ENCODE measurements at places on chromosomes 12 and 14. TPM values are rescaled to one million over a fixed set of nuclear protein-coding genes. Genes with fewer than 3 reads are reported as not detected.

GRCh38 chr14:103231376-103232019 lies 102.5 kb upstream of the EIF5 start:
- H3K4me3 ChIP-seq, result no peak overlapping the region
- no peak for DNase-seq
- no peaks in the 10 kb centered on the region for H3K27me3 ChIP-seq
- no peak overlapping the region for H3K27ac ChIP-seq
- H3K4me1 ChIP-seq, result no peaks in the 10 kb centered on the region
- no peaks in the 10 kb centered on the region for H3K36me3 ChIP-seq

GRCh38 chr14:56720703-56721460 lies 89.4 kb downstream of the OTX2 start:
- H3K36me3 ChIP-seq, result no peaks in the 10 kb centered on the region
- no peaks in the 10 kb centered on the region for H3K27me3 ChIP-seq
- no peaks in the 10 kb centered on the region for H3K4me1 ChIP-seq

SSTR1 gene
- not detected for total RNA-seq

DNA sequence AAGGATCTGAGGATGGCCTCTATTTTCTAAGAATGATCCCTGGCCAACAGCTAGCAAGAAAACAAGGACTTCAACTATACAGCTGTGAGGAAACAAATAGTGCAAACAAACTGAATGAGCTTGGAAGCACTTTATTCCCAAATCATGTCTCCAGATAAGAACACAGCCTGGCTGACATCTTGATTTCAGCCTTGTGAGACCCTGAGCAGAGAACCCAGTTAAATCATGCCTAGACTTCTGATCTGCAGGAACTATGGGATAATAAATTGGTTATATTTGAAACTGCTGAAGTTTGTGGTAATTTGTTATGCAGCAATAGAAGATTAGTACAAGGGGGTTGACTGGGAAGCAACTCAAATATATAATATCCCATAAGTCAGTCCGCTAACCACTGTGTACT lies 183.9 kb upstream of the BMP4 start:
- no peak for DNase-seq
- H3K27ac ChIP-seq, result no peak overlapping the region
- H3K4me1 ChIP-seq, result no peaks in the 10 kb centered on the region
- no peaks in the 10 kb centered on the region for H3K36me3 ChIP-seq

DNA sequence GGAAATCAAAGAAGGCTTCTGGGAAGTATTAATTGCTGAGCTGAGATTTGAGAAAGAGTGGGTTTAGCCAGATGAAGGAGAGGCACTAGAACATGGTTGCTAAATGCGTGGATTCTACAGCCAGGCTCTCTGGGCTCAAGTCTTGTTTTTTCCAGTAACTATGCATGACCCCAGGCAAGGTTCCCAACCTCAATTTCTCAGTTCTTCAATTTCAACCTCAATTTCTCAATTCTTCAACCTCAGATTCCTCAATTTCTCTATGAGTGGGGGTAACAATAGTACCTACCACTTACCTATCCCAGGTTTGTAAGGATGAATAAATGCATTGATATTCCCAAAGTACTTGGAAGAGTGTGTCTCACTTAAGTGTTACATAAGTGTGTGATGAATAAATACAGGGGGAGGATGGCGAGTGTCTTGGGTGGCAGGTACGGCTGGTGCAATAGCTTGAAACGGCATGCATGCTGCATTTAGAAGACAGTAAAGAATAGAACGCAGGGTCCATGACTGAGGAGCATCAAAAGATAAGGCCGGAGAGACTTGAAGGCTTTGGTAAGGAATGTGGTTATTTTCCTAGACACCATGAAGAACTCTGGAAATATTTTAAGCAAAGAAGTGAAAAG lies 149.1 kb upstream of the ATP2B1 start:
- peak; percentile 37 for DNase-seq
- H3K4me1 ChIP-seq, result peaks cover 59% of the 10 kb centered on the region
- no peaks in the 10 kb centered on the region for H3K27me3 ChIP-seq
- H3K27ac ChIP-seq, result no peak overlapping the region
- no peak overlapping the region for H3K4me3 ChIP-seq
- H3K36me3 ChIP-seq, result no peaks in the 10 kb centered on the region

GRCh38 chr14:90551070-90551704 lies 154.4 kb downstream of the CALM1 start:
- H3K27ac ChIP-seq, result no peak overlapping the region
- no peak overlapping the region for H3K4me3 ChIP-seq
- H3K27me3 ChIP-seq, result no peaks in the 10 kb centered on the region
- DNase-seq, result no peak
- H3K36me3 ChIP-seq, result no peaks in the 10 kb centered on the region

ANKLE2 gene
- 148 TPM for total RNA-seq

Measured in B cell (primary cell).